Transverse colon (tissue), 4 donors: ENCODE measurements at places on chromosomes 6 and 20.

GRCh38 chr6:132589454-132589853 lies at the start of gene TAAR5:
Gene TAAR5 (minus strand): TSS chr6:132589741. CDS start chr6:132589686, 55 bp downstream.
- no peak for DNase-seq

- DNase-seq: no peak
Measured at GRCh38 chr20:54431156-54431944, 44.0 kb upstream of the DOK5 start.

DNA sequence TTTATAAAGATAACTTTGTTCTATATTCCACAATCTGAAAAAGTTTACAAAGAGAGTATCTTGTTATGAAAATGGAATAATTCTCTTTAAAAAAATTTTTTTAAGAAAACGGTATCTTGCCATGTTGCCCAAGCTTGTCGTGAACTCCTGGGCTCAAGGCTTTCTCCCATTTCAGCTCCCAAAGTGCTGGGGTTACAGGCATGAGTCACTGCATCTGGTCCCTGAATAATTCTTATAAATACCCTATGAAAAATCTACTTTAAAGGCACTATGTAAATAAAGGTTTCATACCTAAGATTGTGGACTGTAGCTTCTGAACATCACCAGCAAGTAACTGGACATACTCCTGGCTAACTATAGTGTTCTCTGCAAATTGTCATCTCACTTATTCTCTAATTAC lies 60.3 kb downstream of the SAMD3 start:
- no peak for DNase-seq

DNA sequence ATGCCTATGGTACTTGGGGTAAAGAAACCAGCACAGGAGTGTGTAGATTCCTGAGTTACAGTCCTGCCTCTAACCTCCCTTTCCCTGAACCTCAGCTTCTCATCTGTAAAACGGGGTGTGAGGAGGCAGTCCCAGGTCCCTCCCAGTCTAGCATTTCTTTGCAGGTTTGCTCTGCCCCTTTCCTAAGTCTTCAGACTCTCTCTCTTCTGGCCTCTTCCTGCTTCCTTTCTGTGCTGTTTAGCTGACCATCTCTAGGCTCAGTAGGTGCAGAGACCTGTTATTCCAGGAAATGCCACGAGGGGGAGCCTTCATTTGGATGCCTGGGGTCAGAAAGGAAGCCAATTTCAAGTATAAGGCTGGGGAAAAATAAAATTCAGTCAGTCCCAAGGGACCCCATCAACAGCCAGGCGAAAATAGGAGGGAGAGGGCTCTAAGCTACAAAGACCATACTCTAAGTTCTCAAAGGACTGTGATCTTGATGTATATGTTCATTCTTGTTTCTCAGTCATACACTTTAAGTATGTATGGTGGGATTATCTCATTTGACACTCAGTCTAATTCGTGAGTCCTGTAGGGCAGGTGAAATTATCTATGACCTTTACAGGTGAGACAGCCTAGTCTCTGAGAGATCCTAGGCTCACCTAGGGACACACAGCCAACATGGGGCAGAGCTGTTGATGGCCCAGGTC lies 89.1 kb downstream of the NCR2 start:
- DNase-seq: peak; percentile 89

DNA sequence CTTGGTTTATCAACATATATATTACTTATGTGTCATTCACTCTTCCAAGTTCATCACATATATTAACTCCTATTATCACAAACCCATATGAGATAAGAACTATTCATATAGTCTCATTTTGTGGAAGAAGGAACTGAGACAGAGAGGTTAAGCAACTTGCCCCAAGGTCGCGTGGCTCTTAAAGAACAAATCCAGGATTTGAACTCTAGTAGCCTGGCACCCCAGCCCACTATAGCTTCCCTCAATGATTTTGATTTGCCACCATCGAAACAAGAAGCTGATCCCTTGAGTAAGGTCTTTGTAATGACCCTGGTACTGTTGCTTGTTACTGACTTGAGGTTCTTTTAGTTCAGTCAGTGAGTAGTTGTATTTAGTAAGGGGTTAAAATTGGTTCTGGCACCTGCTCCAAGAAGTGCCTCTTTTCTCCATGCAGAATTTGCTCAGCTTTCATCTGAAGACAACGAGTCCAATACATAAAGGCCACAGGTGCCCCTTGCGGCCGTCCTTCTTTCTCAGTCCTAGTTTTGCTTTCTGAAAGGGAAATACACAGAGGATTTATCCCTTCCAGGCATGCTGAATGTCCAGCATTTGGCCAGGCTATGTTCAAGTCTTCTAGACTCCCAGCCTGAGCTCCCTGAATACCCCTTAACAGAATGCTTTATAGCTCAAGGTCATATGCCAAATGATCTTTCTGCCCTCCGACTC lies 253.0 kb downstream of the TBC1D7 start:
- no peak for DNase-seq

DNA sequence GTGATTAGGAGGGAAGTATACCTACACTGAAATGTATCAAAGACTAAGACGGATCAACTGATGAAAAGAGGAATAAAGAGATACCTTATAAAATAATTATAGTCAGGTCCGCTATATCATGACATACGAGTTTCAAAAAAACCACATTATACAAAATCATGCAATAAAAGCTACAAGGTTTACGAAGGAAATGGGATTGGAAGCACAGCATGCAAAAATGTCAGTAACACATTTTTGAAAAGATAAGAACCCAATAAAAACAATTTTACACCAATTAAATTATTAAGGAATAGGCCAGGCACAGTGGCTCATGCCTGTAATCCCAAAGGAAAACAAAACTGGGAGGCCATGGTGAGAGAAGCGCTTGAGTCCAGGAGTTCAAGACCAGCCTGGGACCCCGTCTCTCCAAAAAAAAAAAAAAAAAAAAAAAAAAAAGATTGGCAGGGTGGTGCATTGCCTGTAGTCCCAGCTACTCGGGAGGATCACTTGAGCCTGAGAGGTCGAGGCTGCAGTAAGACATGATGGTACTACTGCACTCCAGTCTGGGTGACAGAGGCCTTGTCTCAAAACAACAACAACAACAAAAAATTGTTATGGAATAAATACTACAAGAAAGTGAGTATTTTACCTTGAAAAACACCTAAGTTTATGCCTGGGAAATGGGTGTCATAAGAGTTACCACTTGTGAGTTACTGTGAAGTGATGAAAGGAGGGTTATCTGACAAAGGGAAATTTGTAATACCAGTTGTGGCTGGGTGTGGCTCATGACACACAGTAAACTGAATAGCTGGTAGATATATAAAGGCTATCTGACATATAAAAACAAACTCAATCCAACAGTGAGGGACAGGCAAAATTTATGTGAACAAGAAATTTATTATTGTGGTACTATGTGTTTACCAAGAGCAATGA lies 45.2 kb downstream of the RANBP9 start:
- no peak for DNase-seq

- no peak for DNase-seq
Measured at GRCh38 chr6:149476789-149477455, 7.9 kb downstream of the ZC3H12D start.

GRCh38 chr6:141483598-141484061 lies 649.1 kb upstream of the GJE1 start:
- peak; percentile 47 for DNase-seq

GRCh38 chr6:149694921-149695320 lies 23.0 kb downstream of the LATS1 start:
- no peak for DNase-seq

GRCh38 chr20:38060536-38060935 lies 27.0 kb downstream of the RPRD1B start:
- no peak for DNase-seq

GRCh38 chr6:168598251-168599117 lies 157.5 kb downstream of the SMOC2 start:
- DNase-seq: no peak

DNA sequence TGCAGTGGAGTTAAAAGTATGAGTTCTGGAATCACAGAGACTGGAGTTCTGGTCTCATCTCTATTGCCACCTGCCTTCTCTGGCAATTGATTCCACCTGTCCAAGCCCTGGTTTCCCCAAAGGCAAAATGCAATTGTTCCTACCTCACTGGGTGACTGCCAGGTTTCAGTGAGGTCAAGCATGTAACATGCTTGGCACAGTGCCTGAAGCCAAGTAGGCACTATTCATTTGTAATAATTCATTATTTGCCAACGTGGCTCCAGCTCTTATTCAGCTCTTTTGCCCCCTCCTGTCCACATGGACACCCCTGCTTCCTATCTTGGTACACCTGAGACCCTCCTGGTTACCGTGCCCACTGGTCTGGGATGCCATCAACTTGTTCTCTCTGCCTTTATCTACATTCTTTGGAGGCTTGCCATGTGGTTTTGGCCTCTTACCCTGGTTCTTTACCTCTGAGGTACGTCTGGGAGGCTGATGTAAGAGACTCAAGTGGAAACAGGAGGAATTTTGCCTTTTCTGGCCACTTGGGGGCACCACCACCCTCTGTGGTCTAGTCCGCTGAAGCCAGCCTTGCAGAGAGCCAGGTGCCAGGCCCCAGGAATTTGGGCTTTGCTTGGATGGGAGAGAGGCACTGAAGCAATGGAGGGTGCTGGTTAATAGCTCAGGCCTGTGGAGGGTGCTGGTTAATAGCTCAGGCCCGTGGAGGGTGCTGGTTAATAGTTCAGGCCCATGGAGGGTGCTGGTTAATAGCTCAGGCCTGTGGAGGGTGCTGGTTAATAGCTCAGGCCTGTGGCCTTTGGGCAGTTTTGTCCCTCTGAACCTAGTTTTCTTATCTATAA lies 1.7 kb downstream of the KCNK15 start:
- DNase-seq: peak; percentile 83

GRCh38 chr20:15039088-15039752 lies 701.8 kb upstream of the FLRT3 start:
- DNase-seq: no peak

DNA sequence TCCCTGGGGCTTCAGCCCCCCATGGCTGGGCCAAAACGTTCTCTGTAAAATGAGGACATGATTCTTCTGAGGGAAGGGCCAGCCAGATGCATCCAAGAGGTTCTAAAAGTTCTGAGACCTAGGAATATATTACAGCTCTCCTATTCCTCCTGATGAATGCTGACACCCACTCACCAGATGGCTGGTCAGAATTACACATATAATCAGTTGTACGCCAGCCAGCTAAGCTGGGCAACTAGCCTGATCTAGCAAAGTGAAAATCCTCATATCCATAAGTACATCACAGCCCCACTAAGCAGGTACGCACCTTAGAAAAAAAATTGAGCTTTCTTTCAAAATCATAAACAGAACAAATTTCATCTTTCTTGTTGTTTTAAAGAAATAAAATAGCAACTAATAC lies 34.8 kb downstream of the C6orf118 start:
- DNase-seq: no peak

- no peak for DNase-seq
Measured at GRCh38 chr20:35635652-35636051, 20.0 kb downstream of the SPAG4 start.

- no peak for DNase-seq
Measured at GRCh38 chr6:22827760-22828159, 258.4 kb downstream of the HDGFL1 start.

- no peak for DNase-seq
Measured at GRCh38 chr6:169534039-169534421, 167.8 kb downstream of the WDR27 start.

GRCh38 chr6:13712599-13712898 lies 914 bp upstream of the RANBP9 start:
- no peak for DNase-seq

- DNase-seq: peak; percentile 75
Measured at GRCh38 chr20:62704341-62704948, 4.2 kb upstream of the NTSR1 start.

- DNase-seq: no peak
Measured at GRCh38 chr20:11569163-11569562, 348.5 kb upstream of the BTBD3 start.

- DNase-seq: no peak
Measured at GRCh38 chr6:102026649-102027048, 633.1 kb downstream of the GRIK2 start.

GRCh38 chr20:48959899-48960550 lies 38.5 kb downstream of the ARFGEF2 start:
- DNase-seq: no peak

DNA sequence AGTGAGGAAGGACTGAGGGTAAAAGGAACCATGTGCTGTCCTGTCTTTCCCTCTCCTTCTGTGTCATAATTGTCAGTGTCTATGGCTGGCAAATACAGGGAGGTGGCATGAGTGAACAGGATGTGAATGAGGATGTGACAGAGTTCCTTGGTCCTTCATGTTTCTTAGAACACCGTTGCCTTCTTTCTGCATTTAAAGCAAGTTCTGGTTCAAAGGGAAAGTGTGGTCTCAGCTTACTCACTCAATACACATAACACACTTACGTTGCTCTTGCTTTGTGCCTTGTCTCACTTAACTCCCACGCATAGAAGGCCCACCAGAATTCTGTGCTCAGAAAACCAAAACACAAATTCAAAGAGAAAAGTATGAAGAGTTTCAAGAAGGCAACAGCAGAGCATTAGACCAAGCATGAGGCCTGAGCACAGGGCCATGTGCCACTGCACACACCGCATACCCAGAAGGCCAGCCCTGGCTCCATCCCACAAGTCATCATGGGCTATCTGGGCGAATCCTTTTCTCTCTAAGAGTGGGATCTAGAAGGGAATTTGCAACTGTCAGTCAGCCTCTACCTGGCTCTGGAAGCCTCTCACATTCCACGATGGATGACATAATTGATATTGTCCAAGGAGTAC lies 38.9 kb upstream of the SAYSD1 start:
- no peak for DNase-seq

DNA sequence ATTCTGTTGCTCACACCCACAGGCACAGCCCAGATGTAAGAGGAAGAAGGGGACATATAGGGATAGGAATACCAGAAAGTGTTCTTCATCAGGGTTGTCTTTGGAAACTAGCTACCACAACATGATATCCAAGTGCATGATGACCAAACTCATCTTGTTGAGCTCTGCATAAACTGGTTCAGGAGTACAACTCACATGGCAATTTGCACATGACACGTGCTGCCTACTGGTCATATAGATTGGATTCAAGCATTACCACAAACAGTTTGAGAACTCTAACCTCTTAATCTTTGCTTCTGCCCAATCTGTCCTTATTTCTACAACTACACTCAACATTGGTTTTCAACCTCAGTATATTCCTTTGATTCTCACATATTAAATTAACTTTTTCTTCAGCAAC lies 184.7 kb upstream of the PCSK2 start:
- no peak for DNase-seq

GRCh38 chr20:21523281-21523868 lies 9.5 kb upstream of the NKX2-2 start:
- DNase-seq: no peak

GRCh38 chr6:158715330-158716311 lies 65.8 kb downstream of the SYTL3 start:
- DNase-seq: peak; percentile 64

DNA sequence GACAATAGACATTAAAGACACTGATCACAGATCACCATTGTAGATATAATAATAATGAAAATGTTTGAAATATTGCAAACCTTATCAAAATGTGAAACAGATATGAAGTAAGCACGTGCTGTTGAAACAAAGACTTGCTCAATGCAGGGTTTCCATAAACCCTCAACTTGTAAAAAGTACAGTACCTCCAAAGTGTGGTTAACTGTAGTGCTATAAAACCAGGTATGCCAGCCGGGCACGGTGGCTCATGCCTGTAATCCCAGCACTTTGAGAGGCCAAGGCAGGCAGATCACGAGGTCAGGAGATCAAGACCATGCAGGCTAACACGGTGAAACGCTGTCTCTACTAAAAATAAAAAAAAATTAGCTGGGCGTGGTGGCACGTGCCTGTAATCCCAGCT lies 96.6 kb downstream of the ZFAND3 start:
- no peak for DNase-seq

GRCh38 chr20:38134427-38135270 lies 30.4 kb downstream of the TGM2 start:
- DNase-seq: no peak
